ENCODE measurements at places on chromosomes 6 and 20.
A peak's percentile ranks its signal among the peaks of the same experiment; 100 is the strongest.

- DNase-seq = no peak
Measured at GRCh38 chr6:108114841-108115597, 40.5 kb upstream of the OSTM1 start.

GRCh38 chr6:102732898-102733297 lies 1339.4 kb downstream of the GRIK2 start:
- DNase-seq = no peak

GRCh38 chr6:17278289-17279063 lies 2.7 kb upstream of the RBM24 start:
- no peak for DNase-seq

GRCh38 chr6:8982668-8983067 lies 547.3 kb upstream of the SLC35B3 start:
- no peak for DNase-seq

- DNase-seq = no peak
Measured at GRCh38 chr6:26468829-26469228, 11.1 kb downstream of the BTN2A1 start.

GRCh38 chr6:12528136-12528535 lies 188.4 kb upstream of the PHACTR1 start:
- no peak for DNase-seq

- DNase-seq = no peak
Measured at GRCh38 chr6:149855040-149855654, 9.0 kb downstream of the LRP11 start.

DNA sequence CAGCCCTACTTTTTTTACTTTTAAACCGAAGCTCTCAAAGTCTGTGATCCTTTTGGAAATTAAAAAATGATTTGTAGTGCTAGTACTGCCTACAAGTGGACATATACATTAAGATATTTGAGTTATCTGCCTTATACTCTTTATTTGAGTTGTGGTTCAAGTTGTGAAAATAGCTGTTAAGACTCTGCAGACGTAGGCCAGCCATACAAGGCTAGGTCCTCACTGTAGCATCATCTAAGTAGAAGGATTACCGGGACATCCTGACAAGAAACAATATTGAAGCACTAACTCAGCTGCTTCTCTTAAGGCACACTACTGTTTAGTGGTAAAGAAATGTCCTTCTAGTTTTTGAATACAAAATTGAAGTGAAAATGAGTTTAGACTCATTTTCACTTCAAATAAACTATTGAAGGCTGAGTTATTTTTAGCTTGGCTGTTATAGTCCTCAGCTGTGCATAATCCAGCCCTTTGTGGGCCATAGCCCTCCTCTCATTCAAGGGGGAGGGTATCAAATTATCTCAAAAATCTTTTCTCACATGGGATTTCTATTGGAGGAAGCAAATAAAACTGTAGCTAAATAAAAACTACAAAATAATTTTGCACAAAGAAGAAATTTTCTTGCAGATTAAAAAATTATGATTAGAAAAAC lies 68.1 kb downstream of the JAG1 start:
- no peak for DNase-seq

DNA sequence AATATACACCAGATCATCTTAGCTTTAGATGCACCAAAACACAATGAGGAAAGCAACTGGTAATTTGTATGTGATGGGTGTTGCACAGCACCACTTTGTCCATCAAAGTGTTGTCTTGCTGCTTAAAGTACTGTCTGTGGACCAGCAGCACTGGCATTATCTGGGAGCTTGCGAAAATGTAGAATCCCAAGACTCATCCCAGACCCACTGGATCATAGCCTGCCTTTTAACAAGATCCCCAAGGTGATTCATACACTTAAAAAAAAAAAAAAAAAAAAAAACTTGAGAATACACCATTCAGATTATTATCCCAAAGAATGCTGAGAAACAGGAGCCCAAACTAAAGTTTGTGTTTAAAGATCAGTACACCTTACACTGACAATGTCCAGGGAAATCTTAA lies 123.4 kb downstream of the TASP1 start:
- DNase-seq = no peak

DNA sequence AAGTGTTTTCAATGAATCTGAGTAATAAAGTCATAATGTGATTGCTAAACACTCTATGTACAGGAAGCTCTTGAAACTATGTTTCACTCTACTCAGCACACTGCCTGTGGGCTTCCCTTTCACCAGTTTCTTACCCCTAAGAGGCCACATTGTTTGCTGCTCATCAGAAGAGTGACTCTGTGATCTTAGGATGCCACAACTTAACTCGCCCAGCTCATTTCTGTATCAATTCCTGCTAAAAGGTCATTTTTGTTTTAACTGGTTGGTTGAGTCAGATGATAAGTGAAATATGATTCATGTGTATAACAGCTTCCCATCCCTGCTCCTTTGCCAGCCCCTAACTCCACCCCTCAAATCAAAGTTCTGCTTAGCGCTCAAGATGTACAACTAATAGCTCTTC lies 9.8 kb upstream of the NDUFAF4 start:
- DNase-seq = no peak

- peak; percentile 16 for DNase-seq
Measured at GRCh38 chr20:4082406-4083097, 67.2 kb upstream of the RNF24 start.

DNA sequence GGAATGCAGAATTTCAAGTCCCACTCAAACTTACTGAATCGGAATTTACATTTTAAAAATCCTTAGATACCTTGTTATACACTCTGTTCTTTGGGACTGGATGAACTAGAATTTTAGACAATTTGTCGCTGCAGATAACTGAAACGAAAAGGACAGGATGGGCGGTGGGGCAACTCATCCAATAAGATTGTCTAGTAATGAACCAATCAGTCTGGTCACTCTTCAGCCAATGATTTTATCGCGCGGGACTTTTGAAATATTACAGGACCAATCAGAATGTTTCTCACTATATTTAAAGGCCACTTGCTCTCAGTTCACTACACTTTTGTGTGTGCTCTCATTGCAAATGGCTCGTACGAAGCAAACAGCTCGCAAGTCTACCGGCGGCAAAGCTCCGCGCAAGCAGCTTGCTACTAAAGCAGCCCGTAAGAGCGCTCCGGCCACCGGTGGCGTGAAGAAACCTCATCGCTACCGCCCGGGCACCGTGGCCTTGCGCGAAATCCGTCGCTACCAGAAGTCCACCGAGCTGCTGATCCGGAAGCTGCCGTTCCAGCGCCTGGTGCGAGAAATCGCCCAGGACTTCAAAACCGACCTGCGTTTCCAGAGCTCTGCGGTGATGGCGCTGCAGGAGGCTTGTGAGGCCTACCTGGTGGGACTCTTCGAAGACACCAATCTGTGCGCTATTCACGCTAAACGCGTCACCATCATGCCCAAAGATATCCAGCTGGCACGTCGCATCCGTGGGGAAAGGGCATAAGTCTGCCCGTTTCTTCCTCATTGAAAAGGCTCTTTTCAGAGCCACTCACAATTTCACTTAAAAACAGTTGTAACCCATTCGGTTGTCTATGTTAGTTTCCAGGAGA lies 41.9 kb upstream of the HFE start:
- DNase-seq = peak; percentile 72
